Left lung (tissue), 14 donors: ENCODE measurements at places on chromosomes 5 and 9. TPM values are rescaled to one million over a fixed set of nuclear protein-coding genes. Genes with fewer than 3 reads are reported as not detected.

PLEKHG4B gene
- 1.2 TPM for total RNA-seq

CCDC187 gene
- total RNA-seq, result 0.47 TPM

CMYA5 gene
- total RNA-seq, result 0.68 TPM

GRM6 gene
- total RNA-seq, result not detected

FBP2 gene
- total RNA-seq, result not detected

PTGR1 gene
- total RNA-seq, result 63.9 TPM

PCDHB10 gene
- 2.0 TPM for total RNA-seq

DNA sequence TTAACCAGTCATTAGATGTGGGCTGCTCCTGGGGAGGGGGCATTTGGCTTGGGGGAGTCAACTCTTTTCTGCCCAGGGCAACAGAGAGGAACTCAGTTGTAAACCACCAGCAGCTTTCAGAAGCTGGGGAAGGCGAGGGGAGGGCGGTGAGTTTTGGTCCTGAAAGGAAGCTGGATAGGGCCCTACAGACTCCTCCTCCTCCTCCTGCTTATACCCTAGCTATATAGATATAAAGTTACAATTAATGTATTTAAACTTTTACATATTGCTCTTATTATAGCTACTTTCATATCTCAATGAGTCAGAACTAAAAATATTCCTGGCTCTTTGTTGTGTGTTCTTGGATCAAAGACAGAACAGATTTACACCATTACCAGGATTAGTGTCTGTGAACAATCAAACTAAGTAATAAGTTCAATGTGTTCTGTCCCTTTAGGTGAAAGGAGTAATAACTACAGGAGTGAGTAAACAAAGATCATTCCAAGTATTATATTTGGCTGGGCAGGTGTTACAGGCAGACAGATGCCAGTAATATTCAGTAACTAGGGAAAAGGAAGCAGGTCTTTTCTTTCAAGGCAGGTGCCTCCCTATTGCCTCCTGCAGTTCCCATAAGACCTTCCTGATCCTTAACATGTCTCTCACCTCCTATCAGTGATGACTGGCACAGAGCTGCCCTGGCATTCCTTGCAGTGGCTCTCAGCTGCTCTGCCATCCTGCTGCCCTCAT, 20.5 kb upstream of the VPS13A start:
- DNase-seq, result no peak

- no peak for DNase-seq
Observed at GRCh38 chr5:76325326-76325725, 77.8 kb upstream of the IQGAP2 start.

GRCh38 chr9:8627976-8628679, 828.5 kb upstream of the DMAC1 start:
- no peak for DNase-seq

GRCh38 chr5:164518067-164518740, 1012.8 kb downstream of the MAT2B start:
- DNase-seq, result no peak

GRCh38 chr9:77488439-77489126, 159.5 kb downstream of the GNA14 start:
- no peak for DNase-seq

DNA sequence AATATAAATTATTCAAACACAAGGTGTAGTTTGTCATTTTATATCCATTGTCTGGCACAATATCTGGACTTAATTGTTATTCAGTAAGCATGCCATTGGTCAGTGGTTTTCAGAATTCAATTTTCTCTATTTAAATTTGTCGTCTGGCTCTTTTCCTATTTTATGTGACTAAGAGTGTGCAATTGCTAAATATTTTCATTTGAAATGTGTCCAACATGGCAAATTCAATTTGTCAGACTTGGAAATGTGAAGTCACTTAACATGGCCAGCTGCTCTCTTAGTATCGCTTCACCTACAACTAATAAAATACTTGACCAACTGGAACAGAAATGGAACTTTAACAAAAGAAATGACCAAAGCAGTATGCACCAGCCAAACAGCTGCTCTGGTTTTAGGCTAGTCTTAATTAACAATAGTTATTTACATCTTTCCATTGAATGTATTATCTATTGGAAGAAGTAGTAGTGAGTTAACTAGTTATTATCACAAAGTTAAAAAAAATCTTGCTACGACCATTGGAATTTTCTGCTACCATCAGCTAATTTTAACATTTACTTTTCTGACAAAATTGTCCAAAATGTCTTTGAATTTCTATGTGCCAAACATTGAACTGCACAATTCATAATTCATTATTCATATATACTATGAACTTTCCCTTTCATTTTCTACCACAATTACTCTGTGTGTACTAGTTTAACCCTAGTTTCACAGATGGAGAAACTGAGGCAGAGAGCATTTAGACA, 720.7 kb upstream of the FAM174A start:
- DNase-seq, result no peak

GRCh38 chr5:126769703-126770102, 7.2 kb upstream of the LMNB1 start:
- no peak for DNase-seq

GRCh38 chr5:71937921-71938698, 169.2 kb upstream of the MAP1B start:
- DNase-seq, result no peak

- DNase-seq, result no peak
Observed at GRCh38 chr5:154758493-154758892, 3.3 kb downstream of the LARP1 start.
